ENCODE measurements at places on chromosomes 3 and 15.

DNA sequence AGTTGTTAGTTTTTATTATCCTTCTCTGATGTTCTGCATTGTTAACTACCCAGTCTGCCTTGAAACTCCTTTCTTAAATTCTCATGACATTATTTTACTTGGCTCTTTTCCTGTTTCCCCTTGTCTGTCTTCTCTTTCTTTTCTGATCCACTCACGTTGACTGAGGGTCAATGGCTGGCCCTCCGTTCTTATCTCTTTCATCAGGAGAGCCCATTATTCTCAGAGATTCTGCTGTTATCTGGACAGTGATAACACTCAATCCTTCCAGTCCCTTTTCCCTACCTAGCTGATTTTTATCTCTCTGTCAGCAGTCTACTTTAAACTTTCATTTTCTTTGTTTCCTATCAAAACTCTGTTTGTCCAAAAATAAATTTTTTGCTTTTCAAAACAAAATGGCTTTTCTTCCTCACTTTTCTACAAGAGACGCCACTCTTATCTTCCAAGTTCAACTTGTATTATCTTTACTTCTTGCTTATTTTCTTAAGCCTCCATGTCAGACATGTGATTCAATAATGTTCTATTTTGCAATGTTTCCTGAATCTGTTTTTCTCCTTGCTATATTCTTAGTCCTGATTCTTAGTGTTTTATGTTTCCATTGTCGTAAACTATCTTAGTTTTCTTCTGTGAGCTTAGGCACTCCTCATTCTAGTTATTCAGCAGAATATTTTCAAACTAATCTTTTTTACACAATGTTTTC lies 120.2 kb downstream of the NEDD4 start:
- no peak for DNase-seq

DNA sequence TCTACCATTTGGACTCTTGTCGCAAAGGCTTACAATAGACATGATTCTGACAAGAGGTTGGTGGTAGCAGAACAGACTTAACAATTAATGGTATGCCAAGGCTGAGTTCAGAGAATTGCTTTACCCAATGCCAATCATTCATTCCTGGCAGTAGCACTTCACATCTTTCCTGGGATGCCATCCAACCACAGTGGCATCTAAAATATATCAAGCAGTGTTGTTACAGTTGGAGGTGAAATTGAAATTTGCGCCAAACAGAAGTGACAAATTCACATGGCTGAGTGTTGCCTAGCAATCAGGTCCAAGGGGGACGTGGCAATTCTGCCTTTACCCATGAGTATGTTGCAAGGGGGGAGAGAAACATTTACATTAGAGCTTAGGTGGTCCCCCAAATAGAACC lies 21.0 kb upstream of the DPH6 start:
- no peak for DNase-seq

DNA sequence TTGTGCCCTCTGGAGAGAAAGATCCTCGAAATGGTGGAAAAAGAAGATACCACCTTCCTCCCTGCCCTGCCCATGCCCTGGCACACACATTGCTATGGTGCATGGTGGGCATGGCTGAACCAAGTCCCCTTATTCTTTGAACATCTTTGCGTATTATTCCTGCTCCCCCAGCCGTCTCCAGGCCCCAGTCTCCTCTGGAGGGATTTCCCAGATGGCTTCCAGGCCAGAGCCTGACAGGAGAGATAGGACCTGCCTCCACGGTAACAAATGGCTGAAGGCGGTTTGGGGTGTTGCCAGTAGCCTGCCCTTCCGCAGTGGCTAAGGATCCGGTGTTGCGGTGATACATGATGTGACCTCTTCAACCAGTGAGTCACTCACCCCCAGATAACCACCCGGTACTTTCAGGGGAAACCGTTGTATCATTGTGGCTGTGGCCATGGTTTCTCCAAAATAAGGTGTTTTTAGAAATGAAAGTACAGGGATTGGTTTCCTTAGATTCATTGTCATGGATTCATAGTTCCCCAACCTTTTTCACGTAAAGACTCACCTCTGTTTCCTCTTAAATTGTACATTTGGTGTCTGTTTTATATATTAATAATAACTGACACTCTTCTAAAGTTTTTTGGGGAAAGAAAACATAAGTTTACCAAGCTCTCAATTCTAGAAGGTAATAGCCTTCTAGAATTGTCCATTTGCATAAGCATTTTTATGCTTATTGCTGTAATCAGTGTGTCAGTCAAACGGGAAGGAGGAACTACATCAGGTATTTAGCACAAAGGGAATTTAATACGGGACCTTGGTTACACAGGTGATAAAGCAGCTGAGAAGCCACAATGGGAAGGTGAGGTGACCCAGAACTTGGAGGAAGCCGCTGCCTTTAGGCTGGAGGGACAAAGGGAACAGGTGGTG lies 25.9 kb downstream of the SMAD3 start:
- DNase-seq = no peak

DNA sequence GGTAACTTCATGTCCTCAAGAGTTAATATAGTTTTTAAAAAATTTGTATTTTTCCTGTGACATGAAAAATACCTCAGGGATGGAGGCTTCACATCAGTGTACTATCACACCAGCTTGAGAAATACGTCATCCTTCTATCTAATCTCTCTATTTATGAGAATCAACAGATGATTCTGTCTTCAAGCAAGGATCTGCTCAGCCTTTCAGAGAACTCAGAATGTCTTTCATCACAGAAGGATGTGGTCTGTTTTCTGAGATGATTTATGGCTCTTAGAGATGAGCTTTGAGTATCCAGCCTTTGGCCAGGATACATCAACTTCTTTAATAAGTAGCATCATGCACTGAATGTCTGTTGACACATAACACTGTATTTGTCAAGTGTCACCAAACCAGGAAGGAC lies 193.9 kb downstream of the DTWD1 start:
- DNase-seq = no peak

- DNase-seq = no peak
Observed at GRCh38 chr15:99763827-99764226, 30.6 kb upstream of the LYSMD4 start.

- no peak for DNase-seq
Observed at GRCh38 chr3:16468336-16469098, 45.0 kb downstream of the RFTN1 start.

GRCh38 chr15:62164014-62164395 lies 1.1 kb downstream of the C2CD4B start:
- DNase-seq = no peak

GRCh38 chr3:189909573-189909972 lies 211.1 kb downstream of the P3H2 start:
- DNase-seq = no peak

GRCh38 chr3:19364148-19364547 lies 215.8 kb downstream of the KCNH8 start:
- DNase-seq = no peak

- DNase-seq = no peak
Observed at GRCh38 chr3:29057326-29057725, 223.5 kb upstream of the RBMS3 start.

DNA sequence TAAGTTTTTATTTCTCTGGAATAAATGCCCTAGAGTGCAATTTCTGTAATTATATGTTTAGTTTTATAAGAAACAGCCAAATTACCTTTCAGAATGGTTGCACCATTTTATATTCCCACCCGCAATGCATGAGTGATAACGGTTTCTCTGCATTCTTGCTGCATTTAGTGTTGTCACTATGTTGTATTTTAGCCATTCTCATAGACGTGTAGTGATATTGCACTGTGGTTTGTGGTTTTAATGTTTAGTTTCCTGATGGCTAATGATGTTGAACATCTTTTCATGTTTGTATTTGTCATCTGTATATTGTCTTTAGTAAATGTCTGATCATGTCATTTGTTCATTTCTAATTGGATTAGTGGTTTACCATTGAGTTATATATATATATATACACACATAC lies 73.0 kb upstream of the GOLIM4 start:
- no peak for DNase-seq

- DNase-seq = peak; percentile 77
Observed at GRCh38 chr3:38521391-38521987, 25.3 kb downstream of the EXOG start.

DNA sequence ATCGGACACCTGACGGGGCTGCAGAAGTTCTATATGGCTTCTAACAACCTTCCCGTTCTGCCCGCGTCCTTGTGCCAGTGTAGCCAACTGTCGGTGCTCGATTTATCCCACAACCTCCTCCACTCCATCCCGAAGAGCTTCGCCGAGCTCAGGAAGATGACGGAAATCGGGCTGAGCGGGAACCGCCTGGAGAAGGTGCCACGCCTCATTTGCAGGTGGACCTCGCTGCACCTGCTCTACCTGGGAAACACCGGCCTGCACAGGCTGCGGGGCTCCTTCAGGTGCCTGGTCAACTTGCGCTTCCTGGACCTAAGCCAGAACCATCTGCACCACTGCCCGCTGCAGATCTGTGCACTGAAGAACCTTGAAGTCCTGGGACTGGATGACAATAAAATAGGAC lies 9.8 kb upstream of the LRRC34 start:
- DNase-seq = no peak

DNA sequence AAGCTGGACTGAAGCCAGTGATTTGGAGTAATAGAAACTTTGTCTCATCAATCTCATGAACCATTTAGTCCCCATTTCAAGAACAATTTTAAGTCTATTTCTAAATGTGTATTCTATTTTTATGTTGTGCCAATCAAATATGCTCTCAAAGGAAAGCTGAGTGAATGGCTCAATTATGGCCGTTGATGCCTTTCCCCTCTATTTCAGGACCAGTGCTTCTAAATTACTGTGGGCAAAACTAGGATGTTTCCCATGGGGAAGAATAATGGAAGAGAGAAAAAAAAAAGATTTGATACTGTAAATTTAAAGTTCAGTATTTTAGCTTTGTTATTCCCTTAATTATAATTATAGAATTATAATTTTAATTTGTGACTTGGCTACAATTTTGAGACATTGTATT lies 110.1 kb downstream of the CADM2 start:
- DNase-seq = no peak

GRCh38 chr15:67506775-67507747 lies 13.9 kb upstream of the C15orf61 start:
- DNase-seq = no peak

DNA sequence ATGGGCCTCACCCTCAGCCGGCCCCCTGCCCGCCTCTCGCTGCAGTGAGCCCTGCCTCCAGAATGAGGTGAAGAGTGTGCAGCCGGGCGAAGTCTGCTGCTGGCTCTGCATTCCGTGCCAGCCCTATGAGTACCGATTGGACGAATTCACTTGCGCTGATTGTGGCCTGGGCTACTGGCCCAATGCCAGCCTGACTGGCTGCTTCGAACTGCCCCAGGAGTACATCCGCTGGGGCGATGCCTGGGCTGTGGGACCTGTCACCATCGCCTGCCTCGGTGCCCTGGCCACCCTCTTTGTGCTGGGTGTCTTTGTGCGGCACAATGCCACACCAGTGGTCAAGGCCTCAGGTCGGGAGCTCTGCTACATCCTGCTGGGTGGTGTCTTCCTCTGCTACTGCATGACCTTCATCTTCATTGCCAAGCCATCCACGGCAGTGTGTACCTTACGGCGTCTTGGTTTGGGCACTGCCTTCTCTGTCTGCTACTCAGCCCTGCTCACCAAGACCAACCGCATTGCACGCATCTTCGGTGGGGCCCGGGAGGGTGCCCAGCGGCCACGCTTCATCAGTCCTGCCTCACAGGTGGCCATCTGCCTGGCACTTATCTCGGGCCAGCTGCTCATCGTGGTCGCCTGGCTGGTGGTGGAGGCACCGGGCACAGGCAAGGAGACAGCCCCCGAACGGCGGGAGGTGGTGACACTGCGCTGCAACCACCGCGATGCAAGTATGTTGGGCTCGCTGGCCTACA lies 8.5 kb downstream of the GRM2 start:
- DNase-seq = no peak

- DNase-seq = no peak
Observed at GRCh38 chr15:35633677-35634076, 87.7 kb upstream of the DPH6 start.

DNA sequence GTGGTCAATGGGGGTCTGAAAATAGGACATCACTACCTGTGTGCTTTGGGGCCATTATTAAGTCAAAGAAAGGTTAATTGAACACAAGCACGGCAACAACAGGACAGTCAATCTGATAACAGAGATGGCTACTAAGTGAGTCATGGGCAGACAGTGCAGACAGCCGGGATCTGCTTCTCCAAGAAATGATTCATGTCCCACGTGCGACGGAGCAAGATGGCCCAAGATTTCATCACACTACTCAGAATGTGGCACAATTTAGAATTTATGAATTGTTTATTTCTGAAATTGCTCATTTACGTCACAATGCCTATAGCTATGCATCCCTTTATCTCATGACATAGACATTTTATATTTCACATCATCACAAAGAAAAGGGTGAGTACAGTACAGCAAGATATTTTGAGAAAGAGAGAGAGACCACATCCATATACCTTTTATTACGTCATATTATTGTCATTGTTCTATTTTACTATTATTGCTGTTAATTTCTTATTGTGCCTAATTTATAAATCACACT lies 770.6 kb upstream of the NR2F2 start:
- no peak for DNase-seq

GRCh38 chr3:136839556-136839931 lies 20.6 kb downstream of the SLC35G2 start:
- DNase-seq = no peak

DNA sequence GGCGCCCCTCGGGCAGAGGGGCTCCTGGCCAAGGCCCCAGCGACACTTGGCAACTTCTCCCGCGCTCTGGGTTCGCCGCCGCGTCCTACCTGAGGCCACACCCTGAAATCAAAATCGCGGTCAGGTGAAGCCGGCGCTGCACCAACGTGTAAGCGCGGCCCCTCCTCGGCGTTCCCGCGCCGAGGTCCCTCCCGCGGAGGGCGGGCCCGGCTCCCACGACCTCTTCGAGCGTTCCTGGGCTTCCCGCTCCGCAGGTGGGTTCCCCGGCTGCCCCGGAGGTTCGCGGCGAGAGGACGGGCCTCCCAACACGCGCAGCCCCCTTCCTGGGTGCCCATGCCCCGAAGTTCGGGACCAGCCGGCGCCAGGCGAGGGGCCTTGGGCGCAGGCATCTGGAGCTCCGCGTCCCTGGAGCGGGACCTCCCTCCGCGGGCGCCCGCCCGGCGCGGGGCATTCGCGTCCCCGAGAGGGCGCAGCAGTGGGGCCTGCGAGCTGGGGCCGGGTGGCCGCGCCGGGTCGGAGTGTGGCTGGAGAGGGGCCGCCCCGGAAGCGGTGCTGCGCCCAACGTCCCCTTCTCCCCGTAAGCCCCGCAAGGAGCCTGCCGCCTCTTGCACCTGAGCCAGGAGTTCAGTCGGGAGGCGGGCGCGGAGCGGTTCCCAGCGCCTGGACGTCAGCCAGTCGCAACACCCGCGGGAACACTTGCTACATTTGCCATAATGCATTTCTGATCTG lies 13.7 kb downstream of the PAK6 start:
- DNase-seq = no peak

GRCh38 chr3:12335421-12335820 lies 46.6 kb downstream of the PPARG start:
- DNase-seq = no peak

DNA sequence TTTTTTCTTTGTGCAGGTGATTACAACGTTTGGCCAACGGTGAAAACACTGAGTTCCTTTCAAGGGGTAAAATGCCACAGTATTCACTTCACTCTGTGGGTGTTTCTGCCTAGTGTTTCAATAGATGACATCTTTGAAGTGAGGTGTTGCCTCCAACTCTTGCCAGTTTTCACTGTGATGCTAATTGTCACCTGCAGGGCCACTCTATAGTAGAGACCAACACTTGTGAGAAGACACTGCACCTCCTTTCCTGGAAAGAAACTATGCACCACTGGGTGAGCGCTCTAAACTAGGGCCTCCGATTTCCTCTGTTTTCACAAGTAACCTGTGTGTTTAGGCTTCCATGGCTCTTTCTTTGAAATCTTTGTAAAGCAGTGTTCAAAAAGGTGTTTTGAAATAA lies 98.3 kb downstream of the THRB start:
- DNase-seq = no peak
